Stimulated activated CD8-positive, alpha-beta memory T cell treated with anti-CD3 and anti-CD28 coated beads, Interleukin-15, amount 100 ng/mL, for 48 hours (primary cell): ENCODE measurements at places on chromosomes 2 and 18.

DNA sequence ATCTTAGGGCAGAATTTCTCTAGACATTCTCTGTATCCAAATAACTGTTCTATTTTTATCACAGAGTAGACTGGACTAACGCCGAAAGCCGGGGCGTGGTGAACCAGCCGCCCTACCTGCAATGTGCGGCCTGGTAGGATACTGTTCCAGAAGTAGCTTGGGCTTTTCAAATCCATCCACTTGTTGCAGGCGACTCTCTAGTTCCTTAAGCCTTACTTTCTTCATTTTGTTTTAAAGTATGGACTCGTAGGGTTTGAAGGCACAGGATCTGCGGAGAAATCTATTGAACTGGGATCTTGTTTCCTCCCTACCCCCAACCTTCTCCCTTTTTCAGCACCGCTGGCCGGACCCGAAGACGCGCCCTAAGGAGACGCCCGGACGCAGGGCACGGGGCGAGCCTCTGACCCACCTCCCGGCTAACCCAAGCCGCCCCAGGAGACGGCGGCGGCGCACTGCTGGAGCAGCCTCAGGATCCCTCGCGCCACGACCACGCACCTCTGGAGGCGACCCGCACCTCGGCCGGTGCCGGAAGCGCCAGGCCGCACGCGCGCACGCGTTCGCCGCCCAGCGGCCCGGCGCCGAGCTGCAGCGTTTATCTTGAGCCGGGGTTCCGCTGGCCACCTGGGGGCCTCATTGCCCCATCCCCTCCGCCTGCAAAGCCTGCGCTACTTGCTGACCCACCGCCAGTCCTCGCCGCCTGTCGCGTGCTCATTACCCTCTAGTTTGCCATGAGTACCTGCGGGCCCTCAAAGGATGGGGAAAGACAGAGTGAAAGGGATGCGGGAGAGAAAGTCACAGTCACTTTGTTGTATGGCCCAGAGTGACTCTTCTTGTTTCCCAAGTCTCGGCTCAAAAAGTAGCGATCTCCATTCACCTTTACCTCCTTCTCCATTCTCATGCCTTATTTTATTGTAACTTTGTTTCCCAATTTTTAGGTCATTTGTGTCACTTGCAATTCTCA is at the start of gene METTL5:
TSS of gene METTL5 (minus strand) at position 533 of the 961 bp plus-strand sequence. CDS start at position 225, 308 bp downstream.
- peak; percentile 77 for DNase-seq

GRCh38 chr2:142794850-142795249 is 82.6 kb upstream of the KYNU start:
- no peak for DNase-seq

GRCh38 chr2:130310881-130311280 is 31.8 kb upstream of the IMP4 start:
- DNase-seq: no peak

DNA sequence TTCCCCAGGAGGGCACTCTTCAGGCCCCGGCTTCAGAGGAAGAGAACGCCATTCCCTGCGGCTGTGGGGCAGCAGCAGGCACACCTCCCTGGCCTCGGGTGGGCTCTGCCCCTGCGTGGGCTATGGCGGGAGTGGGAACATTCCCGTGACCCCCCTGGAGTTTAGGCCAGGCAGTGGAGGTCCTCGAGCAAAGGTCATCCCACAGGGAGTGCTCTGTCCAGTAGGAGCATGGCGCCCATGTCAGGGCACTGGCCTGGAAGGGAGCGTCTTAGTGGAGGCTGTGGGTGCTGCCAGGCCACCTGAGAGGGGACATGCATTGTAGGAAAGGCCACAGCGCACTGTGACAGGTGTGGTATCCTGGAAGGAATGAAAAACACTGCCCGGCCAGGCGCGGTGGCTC is 9.2 kb upstream of the NFATC1 start:
- DNase-seq: no peak

- DNase-seq: peak; percentile 51
These were observed at the start of gene TYMS for GRCh38 chr18:657311-658000. Gene TYMS (plus strand): TSS chr18:657653. CDS start chr18:657743, 90 bp downstream.

DNA sequence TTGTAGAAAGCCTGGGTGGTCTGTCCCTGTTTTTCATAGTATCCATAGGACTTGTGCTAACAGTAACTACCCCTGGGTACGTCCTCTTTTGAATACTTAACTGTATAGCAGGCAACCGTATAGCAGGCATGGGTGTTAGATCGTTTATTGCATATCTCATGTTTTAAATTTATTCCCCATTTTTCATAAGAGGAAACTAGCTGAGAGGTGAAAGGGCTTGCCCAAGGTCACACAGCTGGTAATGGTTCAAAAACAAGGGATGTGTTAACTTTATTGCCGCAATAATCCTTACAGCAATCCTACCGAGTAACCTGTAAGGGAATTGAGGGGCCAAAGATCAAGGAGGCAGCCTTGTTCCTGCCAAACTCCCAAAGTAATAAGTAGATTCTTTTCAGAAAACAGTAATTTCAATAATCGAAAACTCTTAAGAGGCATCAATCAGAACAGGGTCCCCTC is 990 bp upstream of the MGAT4A start:
- DNase-seq: no peak

DNA sequence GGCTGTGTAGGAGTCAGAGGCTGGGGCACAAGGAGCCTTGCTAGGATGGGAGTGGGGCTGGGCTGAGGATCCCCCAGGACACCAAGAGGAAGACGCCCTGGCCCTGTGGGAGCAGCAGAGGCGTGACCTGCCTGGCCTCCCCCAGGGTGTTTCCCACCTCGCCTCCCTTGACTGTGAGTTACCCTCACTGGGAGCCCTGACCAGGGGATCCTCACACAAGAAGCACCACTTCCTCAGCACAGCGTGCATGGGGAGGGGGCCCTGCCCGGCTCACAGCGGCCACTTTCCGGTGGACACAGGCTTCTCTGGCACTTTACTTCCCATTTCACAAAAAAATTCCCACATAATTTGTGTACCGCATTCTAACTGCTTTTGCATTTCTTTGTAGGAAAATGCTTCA is 187.7 kb downstream of the EIPR1 start:
- no peak for DNase-seq

- no peak for DNase-seq
These were observed 41.4 kb downstream of the ZAP70 start for GRCh38 chr2:97754690-97755346.

DNA sequence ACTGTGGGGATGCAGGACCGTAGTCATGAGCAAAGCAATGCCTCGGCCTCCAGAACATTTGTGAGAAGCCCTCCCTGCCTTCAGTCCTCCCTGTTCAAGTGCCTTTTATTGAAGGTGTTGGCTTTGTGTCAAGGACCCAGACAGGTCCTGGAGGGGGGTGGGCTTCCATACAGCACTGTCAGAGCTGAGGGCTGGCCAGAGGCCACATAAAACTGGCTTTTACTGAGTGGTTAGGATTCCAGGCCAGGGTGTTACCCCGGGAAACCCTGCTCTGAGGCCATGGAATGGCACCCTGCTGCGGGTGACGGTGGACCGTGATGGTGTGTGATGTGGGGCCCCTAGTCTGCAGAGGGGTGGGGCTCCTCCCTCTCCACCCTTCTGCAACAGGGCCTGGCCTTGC is 41.6 kb downstream of the TOGARAM2 start:
- DNase-seq: no peak

GRCh38 chr18:59646228-59646962 is 50.8 kb downstream of the CCBE1 start:
- no peak for DNase-seq

DNA sequence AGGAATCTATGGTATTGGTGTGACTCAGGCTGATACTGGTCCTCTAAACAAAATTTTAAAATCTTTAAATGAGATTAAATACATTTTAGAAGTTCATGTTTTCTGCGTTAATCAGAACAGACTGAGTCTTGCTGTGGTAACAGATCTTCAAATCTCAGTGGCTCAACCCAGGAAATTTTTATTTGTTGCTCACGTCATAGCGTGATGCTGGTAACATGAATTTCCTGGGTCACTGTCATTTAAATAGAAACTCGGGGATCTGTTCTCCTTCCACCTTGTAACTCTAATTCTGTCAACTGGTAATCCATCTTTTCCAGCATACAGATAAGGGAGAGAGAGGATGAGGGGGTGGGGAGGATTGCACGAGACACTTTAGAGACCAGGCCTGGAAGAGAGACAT is 90.0 kb downstream of the CDC42EP3 start:
- DNase-seq: no peak

DNA sequence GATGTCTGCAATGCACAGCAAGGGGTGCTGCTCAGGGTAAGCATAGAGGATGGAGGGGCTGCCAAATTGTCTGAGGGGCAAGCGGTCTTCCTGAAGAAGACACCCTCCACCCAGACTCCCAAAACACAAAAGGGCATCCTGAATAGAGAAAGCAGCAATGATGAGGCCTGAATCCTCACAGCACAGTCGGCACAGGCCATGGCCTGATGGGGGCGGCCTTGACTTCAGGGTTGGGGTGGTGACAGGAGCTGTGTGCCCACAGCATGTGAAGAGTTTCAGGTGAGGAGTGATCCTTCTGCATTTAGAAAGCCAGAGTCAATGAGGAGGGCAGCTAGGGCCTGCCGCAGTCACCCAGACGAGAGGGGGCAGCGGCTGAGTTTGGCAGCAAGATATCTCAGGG is 159.4 kb downstream of the GALNT14 start:
- no peak for DNase-seq

DNA sequence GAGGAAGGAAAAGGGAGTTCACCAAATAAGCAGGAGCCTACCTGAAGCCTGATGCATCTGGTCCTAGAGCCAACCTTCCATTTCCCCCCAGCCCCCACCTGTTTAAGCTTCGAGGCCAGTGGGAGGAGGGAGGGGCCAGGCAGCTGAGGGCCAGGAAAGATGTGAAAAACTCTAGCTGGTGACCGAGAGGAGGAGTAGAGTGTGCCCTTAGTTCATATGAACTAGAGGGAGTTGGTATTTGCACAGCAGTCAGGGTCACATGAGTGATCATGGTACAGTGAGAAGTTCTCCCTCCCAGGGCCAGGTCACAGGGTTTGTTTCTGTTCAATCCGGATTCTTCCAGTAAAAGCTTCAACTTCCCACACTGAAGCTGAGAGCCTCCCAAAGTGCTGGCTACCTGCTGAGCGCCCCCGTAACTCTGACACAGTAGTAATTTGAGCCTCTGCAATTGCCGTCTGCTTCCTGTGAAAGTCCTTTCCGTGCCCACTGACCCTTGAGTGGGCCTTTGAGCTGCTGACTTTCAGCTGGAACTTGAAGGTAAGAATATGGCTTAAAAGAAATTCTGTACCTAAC is at the start of gene SULT1C2:
TSS of gene SULT1C2 (plus strand) at position 362 of the 573 bp plus-strand sequence. CDS start 4,773 bp downstream, outside the sequence.
- no peak for DNase-seq

DNA sequence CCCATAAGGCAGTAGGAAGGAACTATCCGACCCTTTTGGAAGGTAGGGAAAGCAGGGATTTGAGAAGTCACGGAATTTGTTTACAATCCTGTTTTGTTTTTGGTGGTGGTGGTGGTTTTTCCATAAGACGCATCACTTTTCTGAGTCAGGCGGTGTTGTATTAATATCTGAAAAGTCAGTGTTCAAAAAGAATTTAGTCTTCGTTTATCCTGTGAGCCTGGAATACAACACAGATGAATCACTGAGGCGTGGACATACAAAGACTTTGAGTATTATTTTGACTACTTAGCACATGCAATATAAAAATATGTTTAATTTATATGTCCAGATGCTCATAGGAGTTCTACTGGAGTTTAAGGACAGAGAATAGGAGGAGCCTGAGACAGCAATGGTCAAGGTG is 785 bp downstream of the ZNF892 start:
- no peak for DNase-seq

- no peak for DNase-seq
These were observed 454.7 kb upstream of the SLC39A10 start for GRCh38 chr2:195202163-195202845.

DNA sequence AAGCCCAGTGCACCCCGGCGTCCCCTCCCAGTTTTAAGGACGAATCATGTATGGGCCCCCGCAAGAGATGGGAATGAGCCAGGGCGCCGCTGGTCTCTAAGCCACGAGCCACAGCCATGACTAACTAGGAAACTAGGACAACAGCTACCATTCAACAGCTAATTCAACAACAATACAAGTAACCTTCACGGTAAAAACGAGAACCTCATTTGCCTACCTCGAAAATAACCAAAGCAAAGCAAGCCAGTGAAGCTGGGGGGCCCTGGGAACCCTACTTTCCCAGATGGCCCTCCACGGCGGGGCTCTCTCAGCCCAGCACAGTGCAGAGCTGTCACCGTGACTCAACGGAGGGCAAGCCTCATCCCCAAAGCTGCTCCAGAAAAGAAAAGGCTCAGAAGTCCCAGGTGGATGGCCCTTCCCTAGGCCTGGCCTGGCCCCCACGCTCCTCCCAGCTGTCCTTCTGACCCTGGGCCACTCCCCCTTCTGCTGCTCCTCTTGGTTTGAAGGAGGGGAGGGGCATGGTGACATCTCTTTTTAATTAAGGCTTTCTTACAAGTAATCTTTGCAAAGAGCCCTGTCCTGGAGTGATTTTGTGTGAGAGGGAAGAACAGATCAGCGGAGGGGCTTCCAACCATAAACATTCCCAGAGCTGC is 126.3 kb downstream of the HDAC4 start:
- peak; percentile 50 for DNase-seq

DNA sequence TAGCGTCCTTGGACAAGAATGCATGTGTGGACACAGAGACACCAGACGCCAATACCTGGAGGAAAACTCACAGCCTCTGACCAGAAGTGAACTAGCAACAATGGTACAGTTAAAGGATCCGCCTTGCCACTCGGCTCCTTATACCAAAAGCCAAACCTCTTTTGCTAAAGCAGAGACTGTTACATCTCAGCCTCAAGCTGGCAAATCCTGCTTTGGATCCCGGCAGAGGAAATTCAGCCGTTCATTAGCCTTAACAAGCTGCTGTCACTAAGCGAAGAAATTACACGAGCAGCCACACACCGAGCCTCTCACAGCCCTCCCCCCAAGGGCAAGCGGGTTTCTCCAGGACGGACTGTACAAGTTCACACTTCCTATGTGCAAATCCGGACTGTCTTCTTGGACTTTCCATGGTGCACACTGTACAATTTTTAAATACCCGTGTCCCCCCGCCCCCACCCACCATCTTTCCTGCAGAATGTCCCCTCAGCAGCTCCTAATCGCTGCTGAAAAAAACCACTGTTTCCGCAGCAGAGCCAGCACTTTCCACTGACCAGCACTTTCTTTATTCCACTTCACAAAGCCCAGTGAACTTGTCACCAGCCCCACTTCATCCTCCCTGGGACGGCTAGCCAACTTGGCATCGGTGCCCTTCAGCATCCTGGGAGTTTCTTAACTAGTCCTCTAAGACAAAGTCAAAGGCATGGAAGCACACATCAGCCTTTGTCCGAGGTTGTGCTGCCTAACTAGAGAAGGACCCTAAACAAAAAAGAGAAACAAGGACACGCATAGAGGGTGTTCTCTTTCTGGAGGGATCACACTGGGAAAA is 1.5 kb downstream of the KLF7 start:
- no peak for DNase-seq

GRCh38 chr2:107338059-107338458 is 452.1 kb upstream of the ST6GAL2 start:
- DNase-seq: no peak

GRCh38 chr2:229220254-229220653 is 50.8 kb downstream of the PID1 start:
- no peak for DNase-seq

- DNase-seq: no peak
These were observed 1501.6 kb upstream of the SLC39A10 start for GRCh38 chr2:194155431-194155830.

DNA sequence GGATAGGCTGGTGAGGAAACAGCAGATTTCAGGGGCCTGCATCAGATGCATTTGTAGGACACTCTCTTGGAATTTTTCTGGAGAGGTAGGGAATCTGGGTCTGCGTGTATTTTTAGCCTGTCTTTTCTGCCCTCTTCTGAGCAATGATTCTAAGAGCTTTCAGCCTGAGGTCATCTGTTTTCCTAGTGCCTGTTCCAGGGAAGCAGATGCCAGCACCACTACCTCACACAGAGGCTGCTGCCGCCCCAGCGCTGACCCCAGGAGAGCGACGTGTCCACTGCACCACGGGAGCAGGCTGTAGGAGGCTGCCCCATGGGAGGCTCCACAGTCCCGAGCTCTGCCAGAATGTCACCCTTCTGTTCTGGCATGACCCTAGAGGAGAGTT is 316.5 kb downstream of the CYP26B1 start:
- DNase-seq: no peak
